Esophagus squamous epithelium (tissue), 5 donors: ENCODE measurements at places on chromosomes 2 and 18.

- DNase-seq: no peak
Observed at GRCh38 chr2:149080971-149081370, 42.5 kb downstream of the LYPD6B start.

- DNase-seq: no peak
Observed at GRCh38 chr2:122390406-122390805, 635.0 kb downstream of the TSN start.

- no peak for DNase-seq
Observed at GRCh38 chr2:241081643-241082340, 20.3 kb downstream of the MTERF4 start.

DNA sequence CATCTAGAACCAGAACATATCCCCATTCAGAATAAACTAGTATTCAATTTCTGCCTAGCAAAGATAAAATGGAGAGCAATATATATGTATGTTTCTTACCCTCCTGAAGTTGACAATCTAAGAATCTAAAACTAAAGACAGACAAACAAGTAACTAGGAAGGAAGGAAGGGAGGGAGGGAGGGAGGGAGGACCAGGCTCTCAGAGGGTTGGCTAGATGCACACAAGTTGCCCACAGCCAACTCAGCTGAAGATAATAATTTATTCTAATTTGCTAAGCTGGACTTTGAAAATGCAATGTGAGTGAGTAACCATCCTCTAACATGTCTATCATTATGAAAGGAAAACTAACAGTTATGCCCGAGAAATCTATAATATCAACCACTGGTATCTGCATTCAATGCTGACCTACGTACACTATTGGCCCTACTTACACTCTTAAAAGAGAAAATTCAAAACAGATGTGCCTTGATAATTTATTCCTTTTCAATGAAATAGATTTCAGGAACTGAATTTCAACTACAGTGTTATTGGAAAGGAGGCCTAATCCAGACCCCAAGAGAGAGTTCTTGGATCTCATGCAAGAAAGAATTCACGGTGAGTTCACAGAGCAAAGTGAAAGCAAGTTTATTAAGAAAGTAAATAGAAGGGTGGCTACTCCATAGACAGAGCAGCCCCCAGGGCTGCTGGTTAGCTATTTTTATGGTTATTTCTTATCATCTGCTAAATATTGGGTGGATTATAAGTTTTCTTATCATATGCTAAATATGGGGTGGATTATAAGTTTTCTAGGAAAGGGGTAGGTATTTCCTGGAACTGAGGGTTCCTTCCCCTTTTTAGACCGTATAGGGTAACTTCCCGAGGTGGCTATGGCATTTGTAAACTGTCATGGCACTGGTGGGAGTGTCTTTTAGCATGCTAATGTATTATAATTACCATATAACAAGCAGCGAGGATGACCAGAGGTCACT is 288.5 kb upstream of the SLC39A10 start:
- DNase-seq: no peak

GRCh38 chr2:187013058-187013457 is 164.1 kb upstream of the ZSWIM2 start:
- DNase-seq: no peak

- no peak for DNase-seq
Observed at GRCh38 chr2:7672685-7673071, 755.5 kb downstream of the RNF144A start.

- no peak for DNase-seq
Observed at GRCh38 chr2:239061824-239062570, 214.1 kb downstream of the TWIST2 start.

DNA sequence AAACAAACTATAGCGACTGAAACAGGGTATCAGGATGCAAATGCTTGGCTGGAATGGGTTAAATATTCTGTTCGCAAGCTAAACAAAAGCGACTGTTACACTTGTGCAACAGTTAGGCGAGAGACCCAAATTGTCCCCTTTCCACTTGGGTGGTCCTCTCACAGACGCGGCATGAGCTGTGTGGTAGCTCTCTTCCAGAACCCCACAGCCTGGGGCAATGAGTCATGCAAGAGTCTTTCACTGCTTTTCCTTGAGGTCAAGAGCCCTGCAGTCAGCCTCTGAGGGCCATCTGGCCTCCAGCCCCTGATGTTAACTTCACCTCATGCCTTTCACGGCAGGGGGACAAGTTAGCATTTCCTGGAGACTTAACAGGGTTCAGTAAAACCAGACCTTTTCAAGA is 25.7 kb downstream of the SULT1C4 start:
- no peak for DNase-seq

DNA sequence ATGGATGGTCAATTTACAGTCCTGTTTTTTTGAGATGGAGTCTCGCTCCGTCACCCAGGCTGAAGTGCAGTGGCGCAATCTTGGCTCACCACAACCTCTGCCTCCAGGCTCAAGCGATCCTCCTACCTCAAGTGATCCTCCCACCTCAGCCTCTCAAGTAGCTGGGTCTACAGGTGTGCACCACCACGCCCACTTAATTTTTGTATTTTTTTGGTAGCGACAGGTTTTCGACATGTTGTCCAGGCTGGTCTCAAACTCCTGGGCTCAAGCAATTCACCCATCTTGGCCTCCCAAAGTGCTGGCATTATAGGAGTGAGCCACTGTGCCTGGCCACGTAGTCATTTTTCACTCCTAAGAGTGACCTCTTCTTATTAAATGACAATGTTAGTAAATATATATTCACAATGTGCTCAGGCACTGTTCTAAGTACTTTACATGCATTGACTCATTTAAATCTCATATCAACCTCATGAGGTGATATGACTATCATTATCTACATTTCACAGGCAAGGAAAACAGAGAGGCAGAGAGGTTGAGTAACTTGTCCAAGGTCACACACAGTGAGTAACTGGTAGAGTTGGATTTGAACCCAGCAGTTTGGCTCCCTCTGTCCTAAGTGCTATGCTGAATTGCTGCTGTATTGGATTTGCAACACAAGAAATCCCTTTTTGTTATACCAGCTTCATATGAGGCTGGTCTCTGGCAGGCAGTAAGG is 5.6 kb upstream of the DIS3L2 start:
- no peak for DNase-seq

DNA sequence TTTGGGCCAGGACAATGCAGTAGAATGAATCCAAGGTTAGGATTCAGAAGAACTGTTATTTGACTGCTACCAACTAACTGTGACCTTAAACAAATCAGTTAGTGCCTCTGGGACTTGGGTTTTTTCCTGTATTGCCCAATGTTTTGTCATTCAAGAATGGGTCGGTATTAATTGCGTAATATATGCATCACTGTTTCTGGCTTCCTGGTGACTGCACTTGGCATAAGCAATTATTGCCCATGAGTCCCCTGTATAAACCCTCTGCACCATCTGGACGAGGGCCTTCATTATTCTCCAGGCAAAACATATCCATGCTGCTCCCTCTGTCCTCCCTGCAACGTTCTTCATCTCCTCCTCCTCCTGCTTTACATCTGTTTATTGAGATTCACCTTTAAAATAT is 255.8 kb upstream of the LRRTM1 start:
- DNase-seq: no peak

DNA sequence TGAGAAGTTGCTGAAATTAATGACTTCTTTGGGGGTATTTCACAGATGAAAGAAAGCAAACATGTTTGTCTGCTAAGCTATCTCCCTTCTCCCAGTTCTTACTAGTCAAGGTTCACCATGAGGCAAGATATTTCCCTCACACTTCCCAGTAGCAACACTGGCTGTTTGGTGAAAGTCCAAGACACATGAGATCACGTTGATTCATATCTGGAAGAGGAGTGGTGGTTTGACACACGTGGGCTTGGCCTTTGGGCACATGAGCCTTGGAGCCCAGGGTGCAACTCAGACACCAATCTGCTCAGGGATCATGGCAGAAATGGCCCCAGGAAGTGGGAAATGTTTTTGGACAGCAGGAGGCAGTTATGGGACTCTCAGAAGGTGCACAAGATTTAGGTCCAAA is 66.1 kb upstream of the APCDD1 start:
- DNase-seq: no peak

GRCh38 chr2:221606424-221606823 is 34.3 kb upstream of the EPHA4 start:
- DNase-seq: no peak

DNA sequence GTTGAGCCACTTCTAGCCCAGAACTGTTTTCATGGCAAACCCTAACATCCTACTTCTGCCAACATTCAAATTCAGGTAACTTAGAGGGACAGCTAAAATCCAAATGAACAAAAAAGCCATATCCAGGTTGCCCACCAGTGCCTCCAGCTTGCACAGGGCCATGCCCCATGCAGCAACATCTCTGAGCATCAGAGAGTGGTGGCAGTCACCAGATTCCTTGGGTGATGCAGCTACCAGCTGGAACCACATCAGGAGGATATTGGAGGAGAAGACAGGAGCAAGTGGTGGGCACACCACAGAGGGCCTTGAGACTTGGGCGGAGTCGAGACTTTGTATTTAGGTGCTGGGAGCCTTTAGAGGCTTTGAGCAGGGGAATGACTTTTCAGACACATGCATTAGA is 50.5 kb downstream of the SDC1 start:
- no peak for DNase-seq

- no peak for DNase-seq
Observed at GRCh38 chr2:133142087-133142486, 426.2 kb downstream of the NCKAP5 start.

GRCh38 chr2:14288016-14288415 is 344.5 kb upstream of the LRATD1 start:
- no peak for DNase-seq

- no peak for DNase-seq
Observed at GRCh38 chr2:188415754-188416083, 124.0 kb downstream of the GULP1 start.

DNA sequence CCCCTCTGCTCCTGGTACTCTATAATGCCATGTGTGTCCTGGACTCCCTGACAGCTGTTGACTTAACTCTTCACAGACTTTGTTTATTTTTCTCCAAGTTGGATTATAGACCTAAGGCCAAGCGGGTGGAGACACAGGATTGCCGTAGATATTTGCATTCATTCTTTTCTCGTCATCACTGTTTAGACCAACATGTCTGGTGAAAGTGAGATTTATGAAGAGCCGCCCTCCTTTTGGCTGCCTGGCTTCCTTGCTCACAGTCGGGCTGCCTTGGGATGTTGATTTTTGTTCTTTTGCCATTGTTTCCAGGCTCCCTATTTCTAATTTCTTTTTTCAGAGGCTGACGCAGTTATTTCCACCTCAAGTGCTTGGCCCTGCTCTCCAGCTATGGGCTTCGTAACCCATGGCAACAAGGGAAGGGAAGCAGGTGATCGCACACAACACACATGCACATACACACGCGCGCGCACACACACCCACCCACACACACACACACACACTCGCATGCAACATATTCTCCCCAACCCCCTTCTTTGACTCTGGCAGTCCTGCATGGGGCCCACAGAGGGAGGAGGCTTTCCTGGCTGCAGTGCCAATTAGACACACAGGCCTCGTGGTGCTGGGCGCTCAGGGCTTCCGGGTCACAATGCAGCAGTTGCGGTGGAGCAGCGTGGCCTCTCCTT is 296.5 kb downstream of the MTX2 start:
- DNase-seq: no peak

DNA sequence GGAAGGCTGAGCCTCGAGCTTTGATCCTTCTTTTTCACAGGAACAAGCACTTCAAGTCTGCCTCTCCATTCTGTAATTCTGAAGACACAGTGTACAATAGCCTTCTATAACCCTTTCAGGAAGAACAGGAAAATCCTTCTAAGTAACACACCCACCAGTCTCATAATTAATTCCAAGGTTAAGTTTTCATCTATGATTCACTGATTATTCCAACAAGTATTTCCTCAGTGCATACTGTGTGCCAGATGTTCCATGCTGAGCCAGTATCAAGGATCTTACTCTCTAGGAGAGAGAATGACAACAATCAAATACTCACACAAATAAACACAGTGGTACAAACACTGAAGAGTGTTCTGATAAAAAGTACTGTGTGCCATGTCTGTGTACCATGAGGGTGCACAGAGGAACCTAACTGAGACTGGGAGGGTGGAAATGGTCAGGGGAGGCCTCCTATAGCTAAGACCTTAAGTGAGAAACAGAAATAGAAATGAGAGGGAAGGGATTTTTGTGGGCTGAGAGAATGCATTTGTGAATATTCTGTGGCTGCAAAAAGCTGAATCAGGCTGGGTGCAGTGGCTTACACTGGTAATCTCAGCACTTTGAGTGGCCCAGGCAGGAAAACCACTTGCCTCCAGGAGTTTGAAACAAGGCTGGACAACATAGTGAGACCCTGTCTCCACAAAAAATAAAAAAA is 7.3 kb upstream of the MTLN start:
- no peak for DNase-seq

DNA sequence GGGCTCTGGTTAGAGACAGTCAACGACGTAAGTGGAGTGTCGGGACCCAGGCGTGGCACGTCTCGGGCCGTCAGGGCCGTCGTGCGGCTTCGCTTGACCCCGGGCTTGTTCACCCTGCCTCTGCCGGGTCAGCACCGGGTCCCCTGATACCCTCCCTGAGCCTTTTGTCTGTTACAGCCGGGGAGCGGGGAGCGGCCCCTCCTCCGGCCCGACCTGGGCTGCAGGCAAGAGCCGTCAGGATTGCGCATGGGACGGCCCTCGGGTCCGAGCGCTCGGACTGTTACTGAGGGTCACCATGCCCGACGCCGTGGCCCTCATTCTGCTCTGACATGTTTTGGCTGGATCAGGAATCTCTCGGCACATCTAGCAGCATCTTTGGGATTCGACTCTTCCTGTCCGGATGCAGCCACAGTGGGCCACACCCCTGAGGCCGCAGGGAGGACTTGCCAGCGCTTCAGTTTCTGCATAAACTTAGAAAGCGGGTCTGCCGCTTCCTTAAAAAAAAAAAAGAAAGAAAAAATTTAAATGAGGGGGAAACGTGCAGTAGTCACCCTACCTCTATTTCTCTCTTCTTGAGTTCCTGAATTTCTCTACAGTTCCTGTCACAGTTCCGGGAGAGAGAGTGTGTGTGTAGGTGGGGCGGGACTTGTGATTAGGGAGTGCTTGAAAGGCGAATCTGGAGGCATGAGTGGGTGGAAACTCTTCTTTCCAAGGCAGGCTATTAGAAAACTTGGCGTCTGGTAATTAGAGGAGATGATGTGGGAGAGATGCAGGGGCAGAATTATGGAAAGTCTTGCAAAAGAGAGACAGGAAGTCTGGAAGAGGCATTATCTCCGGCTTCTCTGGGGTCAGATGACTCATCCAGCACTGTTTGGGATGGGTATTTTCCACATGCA is 909 bp downstream of the TMEM87B start:
- no peak for DNase-seq

DNA sequence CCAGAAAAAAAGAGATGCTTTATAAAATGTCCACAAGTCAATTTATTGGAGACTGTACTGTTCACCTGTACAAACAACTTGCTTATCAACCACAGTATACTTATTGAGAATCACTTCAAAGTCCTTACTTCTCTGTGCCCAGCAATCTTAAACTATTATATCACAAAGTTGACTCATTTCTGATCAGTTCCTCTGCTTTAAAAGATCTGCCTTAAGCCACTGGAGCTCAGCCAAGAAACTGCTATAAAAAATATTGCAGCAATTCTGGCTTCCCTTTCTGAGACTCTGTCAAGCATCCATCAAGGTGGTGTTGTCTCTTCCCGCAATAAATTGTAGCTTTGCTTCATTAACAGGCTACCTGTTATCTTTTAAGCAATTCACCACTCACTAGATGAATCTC is 375.2 kb upstream of the SPHKAP start:
- no peak for DNase-seq
